GM23338 (cell line): ENCODE measurements at places on chromosomes 3 and 15. TPM values are rescaled to one million over a fixed set of nuclear protein-coding genes. Genes with fewer than 3 reads are reported as not detected.

TM4SF18 gene
- 1.0 and 1.6 TPM in 2 replicates for total RNA-seq

TMEM207 gene
- not detected in 2 replicates for total RNA-seq

GRCh38 chr3:194487289-194488054 lies 670 bp upstream of the ATP13A3 start:
- peak overlapping the region; percentile 91 for H3K4me3 ChIP-seq
- peak overlapping the region; percentile 83; the same call in 1 of the 2 replicates for H3K27ac ChIP-seq
- H3K36me3 ChIP-seq: peaks cover 8% of the 10 kb centered on the region
- peaks cover 7% of the 10 kb centered on the region; the same call in 1 of the 2 replicates for H3K27me3 ChIP-seq

- DNase-seq: no peak
- H3K36me3 ChIP-seq: no peaks in the 10 kb centered on the region
- H3K4me1 ChIP-seq: no peaks in the 10 kb centered on the region
- no peak overlapping the region for H3K4me3 ChIP-seq
- no peaks in the 10 kb centered on the region for H3K27me3 ChIP-seq
Measured at GRCh38 chr3:9013782-9014563, 50.7 kb upstream of the RAD18 start.

DNA sequence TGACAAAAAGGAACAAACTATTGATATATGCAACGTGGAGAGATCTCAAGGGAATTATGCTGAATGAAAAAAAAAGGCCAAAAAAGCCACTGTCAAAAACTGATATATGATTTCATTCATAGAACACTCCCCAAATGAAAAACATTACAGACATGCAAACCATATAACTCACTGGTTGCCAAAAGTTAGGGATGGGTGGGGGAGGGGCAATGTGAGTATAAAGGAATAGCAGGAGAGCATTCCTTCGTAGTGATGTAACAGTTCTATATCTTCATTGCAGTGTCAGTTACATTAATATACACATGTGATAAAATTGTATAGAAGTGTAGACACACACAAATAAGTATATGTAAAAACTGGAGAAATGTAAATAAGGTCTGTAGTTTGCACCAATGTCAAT lies 12.2 kb downstream of the GBE1 start:
- no peaks in the 10 kb centered on the region for H3K27me3 ChIP-seq
- no peak overlapping the region for H3K27ac ChIP-seq
- no peaks in the 10 kb centered on the region for H3K4me1 ChIP-seq
- no peaks in the 10 kb centered on the region for H3K36me3 ChIP-seq
- no peak overlapping the region for H3K4me3 ChIP-seq

DNA sequence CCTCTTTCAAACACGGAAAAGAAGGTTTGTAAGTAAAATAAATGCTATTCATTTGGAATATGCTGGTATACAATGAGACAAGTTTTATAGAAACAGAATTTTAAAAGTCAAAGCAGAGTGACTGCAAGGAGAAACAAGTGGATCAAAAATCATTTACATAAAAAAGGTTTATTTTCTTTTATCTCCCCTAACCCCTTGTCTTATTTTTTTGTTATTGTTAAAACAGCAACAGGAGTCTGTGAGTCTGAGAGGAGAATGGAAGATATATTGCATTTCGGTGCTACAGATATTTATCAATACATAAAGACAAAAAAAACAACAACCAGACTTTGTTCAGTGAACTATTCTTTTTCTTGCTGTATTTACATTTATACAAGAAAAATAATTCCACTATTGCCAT lies 1116.4 kb downstream of the OTOL1 start:
- H3K36me3 ChIP-seq: no peaks in the 10 kb centered on the region
- H3K4me3 ChIP-seq: no peak overlapping the region
- no peak overlapping the region for H3K27ac ChIP-seq
- DNase-seq: no peak
- peaks cover 28% of the 10 kb centered on the region; the same call in 1 of the 2 replicates for H3K4me1 ChIP-seq
- no peaks in the 10 kb centered on the region for H3K27me3 ChIP-seq
